ENCODE measurements at places on chromosomes 3 and 15.

DNA sequence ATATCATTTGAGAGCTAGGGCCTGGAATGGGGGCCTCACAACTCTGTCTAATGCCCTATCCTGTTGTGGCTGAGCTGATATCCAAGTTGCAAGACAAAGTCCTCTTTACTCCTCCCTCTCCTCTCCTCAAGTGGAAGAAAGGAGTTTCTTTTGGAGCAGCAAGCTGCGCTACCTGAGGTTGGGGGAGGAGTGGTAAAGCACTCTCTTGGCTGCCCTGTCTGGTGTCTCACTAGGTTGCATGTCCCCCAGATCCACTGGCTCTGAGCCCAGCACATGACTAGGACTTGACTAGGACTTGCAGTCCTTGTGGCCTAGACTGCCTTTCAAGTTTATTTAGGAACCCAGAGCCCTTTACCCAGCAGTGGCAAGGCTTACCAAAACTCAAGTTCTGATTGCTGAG, 141.1 kb upstream of the SETMAR start:
- DNase-seq, result no peak

DNA sequence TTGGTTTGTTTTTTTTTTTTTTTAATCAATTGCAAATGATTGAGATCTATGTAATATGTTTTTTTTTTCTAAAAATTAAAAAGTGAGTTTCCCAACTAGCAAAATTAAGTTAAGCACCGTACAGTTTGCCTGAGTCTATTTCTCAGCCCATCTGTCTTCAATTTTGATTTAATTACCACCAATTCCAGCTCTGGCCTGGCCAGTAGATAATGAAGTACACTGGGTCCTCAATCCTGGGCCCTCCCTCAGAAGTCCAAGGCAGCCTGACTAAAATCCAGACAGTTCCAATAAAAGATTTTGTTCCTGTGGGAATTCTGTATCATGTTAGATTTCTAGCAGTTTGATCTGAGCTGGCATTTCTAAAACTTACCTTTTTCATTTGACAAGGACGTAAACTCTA, 887.2 kb downstream of the NAALADL2 start:
- DNase-seq, result no peak

DNA sequence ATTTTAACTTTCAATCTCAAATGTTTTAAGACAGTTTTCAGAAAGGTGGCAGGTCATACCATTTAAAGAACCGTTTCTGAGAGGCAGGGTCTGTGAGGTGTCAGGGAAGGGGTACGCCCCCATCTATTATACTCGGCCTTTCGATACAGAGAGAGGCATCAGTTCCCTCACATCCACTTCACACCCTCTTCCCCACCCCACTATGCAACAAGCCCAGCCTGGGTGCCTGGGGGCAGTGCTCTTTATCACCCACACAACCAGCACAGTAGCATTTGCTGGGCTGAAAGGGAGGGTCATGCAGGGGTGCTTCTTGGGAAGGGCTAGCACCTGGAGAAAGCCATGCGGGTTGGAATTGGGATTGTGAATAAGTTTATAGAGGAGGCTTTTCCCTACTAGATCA, 56.0 kb upstream of the KCNMB2 start:
- DNase-seq, result no peak

DNA sequence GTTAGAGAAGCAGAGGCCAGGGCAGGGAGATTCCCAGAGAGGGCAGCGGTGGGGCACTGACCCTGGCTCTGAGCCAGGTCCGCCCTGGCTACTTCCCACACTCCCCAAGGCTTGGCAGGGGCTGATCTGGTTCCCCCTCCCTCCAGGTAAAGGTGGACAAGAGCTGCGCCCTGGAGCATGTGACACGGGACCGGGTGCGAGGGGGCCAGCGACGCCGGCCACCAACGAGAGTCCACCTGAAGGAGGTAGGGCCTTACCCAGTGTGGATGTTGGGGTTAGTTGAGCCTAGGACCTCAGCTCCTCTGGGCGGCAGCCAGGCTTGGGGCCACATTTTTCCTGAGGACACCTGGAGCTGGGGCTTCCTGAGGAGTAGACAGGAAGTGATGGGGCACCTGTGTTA, 19.6 kb downstream of the PLEKHO2 start:
- no peak for DNase-seq

DNA sequence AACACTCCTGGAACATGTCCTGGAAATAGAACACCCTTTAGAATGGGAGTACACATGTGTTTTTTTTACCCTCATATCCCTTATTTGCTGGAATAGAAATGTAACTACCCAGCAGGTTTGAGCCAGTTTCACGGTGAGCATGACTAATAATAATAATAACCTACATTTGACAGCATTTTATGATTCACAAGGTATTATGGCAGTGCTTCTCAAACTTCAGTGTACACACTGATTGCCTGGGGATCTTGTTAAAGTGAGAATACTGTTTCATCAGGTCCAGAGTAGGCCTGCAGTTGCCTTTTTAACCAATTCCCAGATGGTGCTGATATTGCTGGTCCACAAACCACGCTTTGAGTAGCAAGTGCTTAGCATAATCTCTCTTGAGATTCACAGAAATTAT, 63.9 kb downstream of the NFKBIZ start:
- no peak for DNase-seq

GRCh38 chr3:156187146-156187769, 66.9 kb downstream of the KCNAB1 start:
- DNase-seq, result no peak

- DNase-seq, result no peak
Observed at GRCh38 chr15:74370471-74370870, 3.0 kb upstream of the CYP11A1 start.

GRCh38 chr15:80710635-80711554, 15.8 kb downstream of the ABHD17C start:
- no peak for DNase-seq

DNA sequence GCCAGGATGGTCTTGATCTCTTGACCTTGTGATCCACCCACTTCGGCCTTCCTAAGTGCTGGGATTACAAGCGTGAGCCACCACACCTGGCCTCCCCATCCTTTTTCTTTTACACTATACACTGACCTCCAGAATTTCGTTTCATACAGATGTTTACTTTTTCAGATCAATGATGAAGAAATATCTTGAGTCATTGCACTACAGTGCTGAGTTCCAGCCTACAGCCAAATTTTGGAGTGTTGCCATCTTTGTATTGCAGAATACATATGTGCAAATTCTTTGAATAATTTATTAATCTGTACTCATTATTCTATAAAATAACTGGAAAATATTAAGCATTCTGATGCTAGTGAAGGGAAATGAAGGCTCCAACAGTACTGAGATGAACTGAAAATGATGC, 12.5 kb downstream of the ZPLD1 start:
- DNase-seq, result no peak

DNA sequence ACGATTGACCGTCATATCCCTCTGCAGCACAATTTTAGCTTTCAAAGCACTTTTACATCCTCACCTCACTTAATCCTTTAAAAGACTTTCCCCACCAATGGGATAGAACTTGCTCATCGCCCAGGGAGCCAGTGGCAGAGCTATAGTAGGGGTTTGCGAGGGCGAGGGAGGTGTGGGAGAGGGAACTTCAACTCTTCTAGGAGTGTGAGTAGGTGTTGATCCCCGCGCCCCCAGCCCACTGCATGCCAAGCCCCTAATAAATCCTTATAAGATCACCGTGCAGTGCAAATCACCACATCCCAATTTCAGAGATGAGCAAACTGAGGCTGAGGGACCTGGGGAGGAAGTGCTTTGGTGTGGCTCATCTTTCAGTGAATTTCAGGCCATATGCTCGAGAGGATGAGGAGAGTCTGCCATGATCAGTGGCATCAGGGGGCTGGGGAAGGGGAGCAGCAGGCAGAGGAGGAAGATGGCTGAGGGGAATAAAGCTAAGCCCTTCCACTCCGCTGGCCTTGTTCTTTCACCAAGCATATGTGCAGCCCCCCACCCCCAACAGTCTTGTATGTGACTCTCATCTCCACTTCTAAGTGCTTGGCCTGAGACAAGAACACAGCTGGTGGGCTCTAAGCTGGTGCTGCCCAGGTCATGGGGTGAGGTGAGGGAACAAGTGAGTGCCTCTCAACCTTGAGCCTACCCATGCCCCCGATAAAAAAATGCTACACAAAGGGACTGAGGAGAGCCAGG, 5.1 kb downstream of the INSYN1 start:
- no peak for DNase-seq

Data from stimulated activated CD8-positive, alpha-beta memory T cell treated with anti-CD3 and anti-CD28 coated beads, Interleukin-15, amount 100 ng/mL, for 1 hour (primary cell).